ENCODE measurements at places on chromosomes 13 and 19. TPM values are rescaled to one million over a fixed set of nuclear protein-coding genes. Genes with fewer than 3 reads are reported as not detected.

Gene BEST2
- 0.13 TPM for total RNA-seq

DNA sequence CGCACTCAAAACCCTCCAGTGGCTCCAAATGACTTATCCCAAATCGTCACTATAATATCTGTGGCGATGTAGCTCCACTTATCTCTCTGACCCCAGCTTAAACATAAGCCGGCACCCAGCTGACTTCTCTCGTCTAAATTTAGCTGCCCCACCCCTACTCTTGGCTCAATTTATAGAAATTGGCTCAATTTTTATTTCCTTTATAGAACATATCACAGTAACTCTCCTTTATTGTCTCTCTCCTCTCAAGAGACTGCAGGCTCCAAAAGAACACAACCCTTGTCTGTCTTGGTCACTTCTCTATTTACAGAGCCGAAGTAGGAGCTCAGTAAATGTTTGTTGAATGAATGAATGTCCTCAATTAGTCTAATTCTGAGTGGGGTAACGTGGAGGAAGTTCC is 805 bp downstream of the ZNF784 start:
- no peak for DNase-seq

DNA sequence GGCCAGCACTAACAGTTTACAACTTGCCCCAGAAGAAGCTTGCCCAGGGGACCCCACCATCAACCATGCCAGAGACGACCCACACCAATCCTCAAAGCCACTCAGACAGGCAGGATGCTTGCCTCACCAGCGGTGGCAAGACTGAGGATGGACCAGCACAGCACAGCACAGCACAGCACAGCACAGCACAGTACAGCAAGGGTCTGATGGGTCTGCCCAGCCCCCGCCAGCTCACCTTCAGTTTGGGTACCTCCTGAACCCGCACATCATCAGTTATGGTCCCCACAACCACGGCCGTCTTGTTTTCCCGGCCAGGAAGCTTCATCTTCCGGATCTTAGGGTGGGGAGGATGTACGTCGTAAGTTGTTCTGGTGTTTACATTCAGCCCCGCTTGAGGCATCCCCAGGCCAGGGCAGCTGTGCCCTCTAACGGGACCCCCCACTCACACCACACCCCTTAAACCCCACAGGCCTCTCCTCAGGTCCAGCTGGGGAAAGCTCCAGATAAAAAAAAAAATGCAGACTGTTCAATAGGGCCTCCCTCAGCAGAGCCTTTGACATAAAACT is 1.7 kb upstream of the FAM83E start:
- DNase-seq = no peak

DNA sequence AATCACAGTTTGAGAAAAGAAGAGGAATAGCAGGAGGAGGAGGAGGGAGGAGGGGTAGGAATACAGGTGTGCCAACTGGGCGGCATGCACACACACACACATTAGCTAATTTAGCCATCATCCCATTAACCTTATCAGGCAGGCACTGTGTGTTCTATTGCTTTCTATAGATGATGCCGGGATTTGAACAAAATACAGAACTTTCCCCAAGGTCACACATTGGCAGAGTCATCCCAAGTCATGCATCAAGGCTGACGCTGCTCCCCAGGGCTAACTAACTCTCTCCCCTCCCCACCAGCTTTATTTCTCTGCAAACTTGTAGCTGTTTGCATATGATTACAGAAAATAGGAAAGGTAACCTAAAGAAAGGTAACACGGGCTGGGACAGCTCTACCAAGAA is 83.0 kb downstream of the NUFIP1 start:
- DNase-seq = no peak

DNA sequence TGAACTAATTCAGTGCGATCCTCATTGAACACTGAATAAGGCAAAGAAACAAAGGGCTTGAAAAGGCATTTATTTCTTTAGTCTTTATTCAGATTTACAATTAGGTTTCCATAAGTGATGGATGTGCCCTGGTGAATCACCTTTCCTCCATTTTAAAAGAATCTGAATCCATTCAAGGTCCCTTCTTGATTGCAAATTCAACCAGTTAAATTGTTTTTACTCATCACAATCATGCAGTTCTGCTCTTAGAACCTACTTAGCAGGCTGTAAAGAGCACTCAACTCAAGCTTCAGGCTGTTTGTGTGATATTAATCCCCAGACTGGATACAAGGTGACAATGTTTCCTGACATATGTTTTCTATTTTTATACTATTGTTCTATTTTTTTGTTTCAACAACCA is 321.0 kb downstream of the TBC1D4 start:
- no peak for DNase-seq

DNA sequence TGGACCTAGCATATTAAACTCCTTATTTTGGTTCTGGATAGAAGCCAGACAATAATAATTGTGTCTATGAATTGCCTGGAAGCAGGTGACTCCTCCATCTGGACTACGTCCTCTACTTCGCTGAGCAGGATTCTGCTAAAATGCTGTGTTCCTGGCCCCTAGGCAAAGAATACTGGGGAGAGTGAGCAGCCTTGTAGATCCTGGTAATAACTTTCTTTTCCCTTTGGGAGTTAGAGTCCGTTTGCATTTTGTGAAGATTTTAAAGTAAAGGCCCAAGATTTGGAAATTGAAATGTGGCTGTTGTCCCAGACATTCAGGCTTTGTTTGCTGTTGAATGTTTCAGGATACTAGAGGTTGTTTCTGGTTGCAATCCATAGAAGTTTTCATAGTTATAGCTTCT is 511.9 kb upstream of the KLF12 start:
- no peak for DNase-seq
